ENCODE measurements at places on chromosomes 2 and 18.

DNA sequence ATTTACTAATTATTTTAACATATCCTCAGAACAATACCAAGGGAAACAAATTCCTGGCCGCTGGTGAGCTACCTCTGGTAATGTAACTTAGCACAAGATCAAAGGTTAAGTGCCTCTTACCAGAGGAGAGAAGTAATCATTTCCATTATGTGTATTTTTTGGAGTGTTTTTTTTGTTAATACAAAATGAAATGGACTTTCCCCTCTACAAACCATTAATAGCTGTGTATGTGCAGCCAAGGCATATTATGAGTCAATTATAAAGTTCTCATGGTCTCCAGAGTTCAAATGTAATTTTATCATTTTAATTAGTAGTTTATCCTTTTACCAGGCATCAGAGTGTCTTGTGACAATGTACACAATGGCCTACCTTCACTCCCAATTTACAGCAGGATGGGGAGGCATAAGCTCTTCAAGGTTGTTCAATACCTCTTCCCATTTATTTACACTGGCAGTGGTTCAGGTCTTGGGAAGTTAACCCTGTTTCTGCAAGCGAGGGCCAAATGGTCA, 242.2 kb downstream of the TGIF1 start:
- DNase-seq = no peak

GRCh38 chr18:61333271-61333745, at the start of gene CDH20:
Gene CDH20, plus strand, starts transcription at chr18:61333430.
- no peak for DNase-seq

DNA sequence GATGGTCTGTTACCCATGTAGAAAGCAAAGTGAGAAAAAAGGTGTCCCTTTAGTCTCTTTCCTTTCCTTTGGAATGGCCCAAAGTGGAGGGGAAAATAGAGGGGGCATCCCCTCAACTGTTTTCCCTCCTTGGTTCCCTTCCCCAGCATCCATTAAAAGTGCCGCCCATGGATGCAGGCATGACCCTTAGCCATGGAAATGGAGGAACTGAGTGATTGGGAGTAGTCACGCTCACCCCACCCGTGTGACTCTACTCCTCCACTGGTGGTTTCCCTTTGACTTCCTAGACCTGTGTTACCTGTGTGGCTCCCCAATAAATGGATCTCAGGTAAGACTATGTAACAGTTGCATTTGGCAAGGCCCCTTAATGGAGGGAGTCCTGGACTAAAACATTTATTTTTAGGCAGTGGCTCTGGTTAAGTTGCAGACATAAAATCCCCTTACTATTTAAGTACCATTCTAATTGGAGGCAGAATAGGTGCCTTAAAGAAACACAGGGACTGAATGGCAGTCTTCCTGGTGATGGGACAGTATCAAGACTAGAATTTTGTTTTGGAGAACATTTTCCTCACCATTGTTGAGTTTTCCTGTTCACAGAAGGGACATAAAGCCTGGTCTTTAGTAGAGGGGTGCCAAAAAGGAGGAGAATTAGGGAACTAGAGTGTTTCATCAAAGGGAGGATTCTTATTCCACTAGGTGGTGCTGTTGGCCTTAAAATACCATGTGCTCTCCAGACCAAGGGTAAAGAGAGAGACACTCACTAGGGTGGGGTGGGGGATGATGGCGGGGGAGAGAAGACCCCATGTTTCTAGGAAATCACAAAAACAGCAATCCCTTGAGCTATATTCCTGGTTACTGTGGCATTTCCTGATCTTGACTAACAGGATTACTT, 25.7 kb upstream of the PLA2R1 start:
- no peak for DNase-seq

- no peak for DNase-seq
Measured at GRCh38 chr18:58429442-58429841, 199.4 kb downstream of the ALPK2 start.

- DNase-seq = no peak
Measured at GRCh38 chr2:98393354-98393753, 47.1 kb downstream of the CNGA3 start.

GRCh38 chr18:34694591-34695165, 15.4 kb upstream of the DTNA start:
- no peak for DNase-seq
